ENCODE measurements at places on chromosomes 7 and 10.

GRCh38 chr7:46577394-46577793, 656.3 kb upstream of the IGFBP3 start:
- no peak for DNase-seq

DNA sequence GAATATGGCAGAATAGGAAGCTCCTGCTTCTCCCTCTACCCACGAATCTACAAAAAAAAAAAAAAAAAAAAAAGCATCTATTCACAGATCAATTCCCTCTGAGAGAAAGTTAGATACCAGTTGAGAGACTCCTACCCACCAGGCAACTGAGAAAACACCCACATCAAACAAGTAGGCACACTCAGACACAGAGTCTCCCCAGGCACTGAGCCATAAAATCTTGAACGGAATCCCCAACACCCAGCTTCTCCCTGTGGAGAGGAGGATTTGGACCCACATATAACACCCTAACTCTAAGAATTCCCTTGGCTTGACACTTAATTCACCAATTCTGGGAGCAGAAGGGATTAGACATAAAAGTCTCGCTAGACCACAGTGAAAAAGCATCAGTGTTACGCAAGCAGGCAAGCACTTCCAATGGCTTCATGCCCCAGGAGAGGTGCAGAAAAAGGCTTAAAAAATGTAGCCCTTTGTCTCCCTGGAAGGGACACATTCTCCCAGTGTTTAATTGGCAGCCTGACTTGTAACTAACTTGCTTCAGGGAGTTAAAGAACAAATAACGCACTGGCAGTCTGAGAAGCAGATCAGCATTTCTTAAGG, 192.2 kb downstream of the ELAPOR2 start:
- no peak for DNase-seq

DNA sequence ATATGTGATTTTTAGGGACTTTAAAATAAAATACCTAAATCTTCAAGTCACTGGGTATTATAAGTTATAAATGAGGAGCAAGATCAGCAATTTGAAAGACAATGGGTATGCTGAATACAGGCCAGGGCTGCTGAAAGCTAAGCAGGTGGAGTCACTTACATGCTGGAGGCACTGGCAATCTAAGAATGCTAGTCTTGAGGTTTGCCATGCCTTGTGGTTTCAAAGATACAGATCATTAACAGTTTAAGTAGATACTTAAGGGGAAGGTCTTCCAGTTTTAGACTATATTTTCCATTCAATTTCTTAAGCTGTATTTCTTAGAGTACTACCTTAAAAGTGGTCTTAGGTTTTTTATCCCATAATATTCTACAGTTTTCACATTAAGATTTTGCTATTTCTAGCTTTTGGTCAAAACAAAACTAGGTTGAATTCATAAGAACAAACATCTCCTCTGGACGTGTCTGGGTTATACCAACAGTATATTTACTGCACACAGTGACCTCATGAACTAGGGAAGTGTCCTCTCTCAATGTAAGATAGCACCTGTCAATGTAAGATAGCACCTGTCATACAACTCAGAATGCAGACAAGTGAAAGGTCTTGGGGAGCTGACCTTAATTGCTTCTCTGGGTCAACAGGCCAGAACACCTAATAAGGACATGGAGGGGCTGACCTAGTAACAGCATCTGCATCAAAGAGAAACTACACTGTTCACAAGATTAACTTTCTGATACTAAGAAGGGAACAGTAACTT, 2.0 kb downstream of the SRI start:
- no peak for DNase-seq

- DNase-seq, result no peak
These were observed 251.2 kb upstream of the GRB10 start for GRCh38 chr7:51033727-51034520.

DNA sequence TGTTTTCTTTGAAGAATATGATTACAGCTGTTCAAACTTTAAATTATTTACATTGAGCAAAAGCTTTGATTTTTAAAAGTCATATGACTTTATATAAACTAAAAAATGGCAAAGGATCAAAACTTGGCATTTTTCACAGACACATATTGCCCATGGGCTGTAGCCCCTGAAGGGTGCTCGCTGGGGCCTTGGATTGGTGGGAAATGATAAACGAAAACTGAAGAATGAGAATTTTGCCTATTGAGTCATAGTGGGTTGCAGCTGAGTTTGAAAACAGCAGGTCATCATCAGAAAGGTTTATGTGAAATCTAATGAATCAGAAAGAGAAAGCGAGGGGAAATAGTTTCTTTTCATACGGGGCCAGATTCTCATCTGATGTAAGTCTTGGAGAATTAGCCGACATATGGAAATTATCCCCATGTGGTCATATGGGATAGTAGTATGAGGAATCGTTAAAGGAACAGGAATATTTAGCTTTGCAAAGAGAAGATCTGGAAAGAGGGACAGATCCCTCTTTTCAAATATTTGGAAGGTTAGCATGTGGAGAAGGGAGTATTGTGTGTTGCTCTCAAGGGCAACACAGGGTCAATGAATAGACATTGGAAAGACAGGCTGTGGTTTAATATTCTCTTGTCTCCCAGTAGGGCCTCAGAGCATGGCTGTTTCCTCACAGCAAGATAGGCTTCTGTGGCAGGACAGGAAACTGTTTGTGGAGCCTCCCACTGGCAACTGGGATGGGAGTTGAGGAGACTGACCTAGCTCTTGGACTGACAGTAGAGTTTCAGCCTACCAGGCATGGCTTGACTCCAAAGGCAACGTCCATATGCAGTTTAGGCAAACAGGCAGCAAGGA, 119.0 kb downstream of the FZD1 start:
- DNase-seq, result peak; percentile 21

DNA sequence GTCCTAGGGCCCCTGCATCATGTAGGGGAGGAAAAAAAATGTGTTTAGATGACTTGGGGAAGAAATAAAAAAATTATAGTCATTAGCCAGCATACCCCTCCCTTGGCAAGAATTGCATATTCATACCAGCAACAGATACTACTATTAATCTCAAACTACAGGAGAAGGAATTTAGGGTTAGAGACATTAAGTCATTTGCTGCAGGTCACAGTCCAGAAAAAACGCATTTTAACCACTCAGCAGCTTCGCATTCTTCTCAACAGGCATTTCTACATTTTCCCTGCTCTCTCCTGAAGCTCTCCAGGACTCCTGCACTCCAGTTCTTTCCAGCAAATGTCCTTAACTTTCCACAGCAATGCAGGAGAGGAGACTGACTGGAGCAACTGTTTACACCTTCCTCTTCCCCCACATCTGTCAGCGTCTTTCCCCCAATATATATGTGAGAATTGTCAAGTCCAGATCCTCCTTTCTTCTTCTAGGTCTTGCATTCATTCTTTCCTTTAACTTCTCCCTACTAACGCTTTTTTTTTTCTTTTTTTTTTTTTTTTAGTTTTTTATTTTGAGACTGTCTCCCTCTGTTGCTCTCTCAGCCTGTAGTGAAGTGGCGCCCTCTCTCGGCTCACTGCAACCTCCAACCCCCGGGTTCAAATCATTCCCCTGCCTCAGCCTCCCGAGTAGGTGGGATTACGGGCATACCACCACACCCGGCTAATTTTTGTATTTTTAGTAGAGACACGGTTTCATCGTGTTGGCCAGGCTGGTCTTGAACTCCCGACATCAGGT, 35.6 kb downstream of the PRPS1L1 start:
- DNase-seq, result no peak

- peak; percentile 41 for DNase-seq
These were observed 127.6 kb upstream of the SLC26A5 start for GRCh38 chr7:103573479-103574058.

- no peak for DNase-seq
These were observed 7.7 kb downstream of the MDFIC start for GRCh38 chr7:114929570-114929969.

DNA sequence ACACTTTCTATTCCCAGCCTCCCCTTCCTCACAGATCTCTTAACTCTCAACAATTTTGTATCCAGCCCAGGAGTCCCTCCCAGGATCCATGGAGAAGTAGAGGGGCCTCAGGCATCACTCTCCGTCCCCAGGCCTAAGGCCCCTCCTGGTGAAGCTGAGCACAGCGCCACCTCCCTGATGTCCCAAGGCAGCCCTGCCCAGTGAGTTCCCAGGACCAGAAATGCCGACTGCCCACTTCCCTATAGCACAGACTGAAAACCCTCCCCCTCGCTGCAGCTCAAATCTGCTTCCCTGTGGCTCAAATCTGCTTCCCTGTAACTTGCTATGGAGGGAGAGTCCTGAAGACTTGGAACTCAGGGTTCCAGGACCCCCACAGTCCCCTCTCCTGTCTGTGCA, 35.6 kb downstream of the YKT6 start:
- DNase-seq, result no peak

DNA sequence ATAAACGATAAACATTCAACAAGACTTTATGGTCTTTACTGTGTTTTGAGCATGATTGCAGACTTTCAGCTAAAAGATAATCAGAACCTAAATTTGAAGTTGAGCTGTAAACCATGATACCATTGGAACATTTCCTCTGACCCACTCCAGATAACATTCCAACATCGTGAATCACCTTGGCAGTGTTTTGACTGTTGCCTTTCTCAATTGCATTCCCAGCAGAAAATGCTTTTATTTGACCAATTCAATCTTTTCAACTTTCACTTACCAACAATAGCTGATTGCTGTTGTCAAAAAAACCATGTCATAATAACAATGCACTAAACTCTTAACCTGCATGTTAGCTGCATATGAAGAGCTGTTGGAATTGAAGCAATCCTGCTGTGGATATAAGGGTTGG, 165.5 kb downstream of the MDFIC start:
- peak; percentile 80 for DNase-seq

GRCh38 chr10:110824152-110824441, 47.6 kb upstream of the PDCD4 start:
- DNase-seq, result no peak

GRCh38 chr7:135741905-135742304, 6.7 kb downstream of the FAM180A start:
- DNase-seq, result no peak

- DNase-seq, result no peak
These were observed 495.2 kb upstream of the ADARB2 start for GRCh38 chr10:2232479-2232878.

GRCh38 chr7:108598914-108599580, 29.4 kb downstream of the DNAJB9 start:
- DNase-seq, result no peak

DNA sequence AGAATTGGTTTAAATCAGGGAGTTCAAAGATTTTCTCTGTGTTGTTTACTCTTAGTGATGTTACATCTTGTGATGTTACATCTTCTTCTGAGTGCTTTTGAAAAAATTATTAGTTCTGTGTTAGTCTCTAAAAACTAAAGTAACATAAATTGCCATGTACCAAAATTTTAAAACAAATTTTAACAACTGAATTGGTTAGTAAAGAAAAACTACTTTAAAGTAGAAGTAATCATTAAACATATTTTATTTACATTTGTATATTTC, 5.2 kb upstream of the IGF2BP3 start:
- DNase-seq, result no peak

- peak; percentile 60 for DNase-seq
These were observed 8.6 kb upstream of the ELFN1 start for GRCh38 chr7:1661461-1661860.

GRCh38 chr7:111045449-111045848, 45.5 kb upstream of the LRRN3 start:
- DNase-seq, result peak; percentile 39

DNA sequence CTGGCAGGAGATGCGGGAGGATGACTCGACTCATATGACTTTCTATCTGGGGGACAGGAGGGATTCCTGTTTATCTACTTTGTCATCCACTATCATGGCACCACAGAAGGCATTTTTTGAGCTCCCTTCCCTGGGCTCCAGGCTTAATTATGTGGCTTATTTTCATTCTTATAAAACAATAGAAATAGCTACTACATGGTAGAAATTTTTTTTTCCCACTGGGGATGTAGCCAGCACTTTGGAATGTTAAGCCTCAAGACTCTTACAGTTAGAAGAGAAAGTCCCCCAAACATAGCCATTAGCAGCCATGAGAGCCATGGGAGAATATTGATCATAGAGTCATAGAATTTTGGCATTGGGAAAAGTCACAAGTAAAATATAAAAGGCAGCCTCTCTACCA, 14.6 kb upstream of the FAM180A start:
- peak; percentile 72 for DNase-seq

- DNase-seq, result no peak
These were observed 364.2 kb upstream of the COBL start for GRCh38 chr7:51680594-51681399.

GRCh38 chr7:19121977-19122588, 4.6 kb upstream of the TWIST1 start:
- peak; percentile 73 for DNase-seq

DNA sequence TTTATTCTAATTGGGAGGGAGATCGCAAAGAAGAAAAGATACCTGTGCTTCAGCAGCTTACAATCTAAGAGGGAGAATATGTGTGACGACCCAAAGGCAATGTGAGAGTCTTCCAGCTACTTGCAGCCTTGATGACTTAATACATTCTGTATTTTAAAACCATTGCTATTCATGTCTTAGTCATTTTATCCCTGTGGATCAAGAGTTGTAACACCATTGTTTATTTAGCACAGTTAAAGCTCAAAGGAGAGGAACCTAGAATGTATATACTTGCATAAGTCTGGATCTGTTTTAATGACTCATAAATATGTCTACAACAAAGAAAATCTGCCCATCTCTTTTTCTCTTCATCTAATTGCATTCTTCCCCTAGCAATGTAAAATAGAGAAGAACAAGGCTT, 117.9 kb upstream of the DLX6 start:
- DNase-seq, result no peak

- no peak for DNase-seq
These were observed 49.3 kb downstream of the DENND11 start for GRCh38 chr7:141652691-141653090.

DNA sequence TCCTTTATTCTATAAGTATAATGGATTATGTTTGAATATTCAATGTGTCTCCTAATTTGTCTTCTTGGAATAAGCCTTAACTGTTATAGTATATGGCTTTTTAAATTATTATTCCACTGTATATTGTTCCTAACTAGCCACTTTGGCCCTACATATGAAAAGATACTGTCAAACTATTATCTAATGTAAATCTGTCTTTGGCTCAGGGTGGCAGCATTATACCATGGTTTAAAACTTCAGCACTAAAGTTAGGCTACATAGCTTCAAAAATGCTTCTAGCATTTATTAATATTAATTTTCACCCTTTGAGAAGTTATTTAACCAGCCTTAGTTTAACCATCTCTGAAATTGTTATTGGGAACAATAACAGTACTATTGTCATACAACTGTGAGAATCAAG, 543.1 kb upstream of the MBL2 start:
- DNase-seq, result no peak

GRCh38 chr7:153886506-153887441, 165.4 kb upstream of the DPP6 start:
- no peak for DNase-seq
